ENCODE measurements at places on chromosomes 7 and 10. TPM values are rescaled to one million over a fixed set of nuclear protein-coding genes. Genes with fewer than 3 reads are reported as not detected.

GRCh38 chr7:104943502-104944343 lies 70.3 kb upstream of the KMT2E start:
- no peaks in the 10 kb centered on the region for H3K27me3 ChIP-seq
- H3K27ac ChIP-seq: peak overlapping the region; percentile 94
- no peak overlapping the region for H3K4me3 ChIP-seq
- DNase-seq: peak; percentile 71

DNA sequence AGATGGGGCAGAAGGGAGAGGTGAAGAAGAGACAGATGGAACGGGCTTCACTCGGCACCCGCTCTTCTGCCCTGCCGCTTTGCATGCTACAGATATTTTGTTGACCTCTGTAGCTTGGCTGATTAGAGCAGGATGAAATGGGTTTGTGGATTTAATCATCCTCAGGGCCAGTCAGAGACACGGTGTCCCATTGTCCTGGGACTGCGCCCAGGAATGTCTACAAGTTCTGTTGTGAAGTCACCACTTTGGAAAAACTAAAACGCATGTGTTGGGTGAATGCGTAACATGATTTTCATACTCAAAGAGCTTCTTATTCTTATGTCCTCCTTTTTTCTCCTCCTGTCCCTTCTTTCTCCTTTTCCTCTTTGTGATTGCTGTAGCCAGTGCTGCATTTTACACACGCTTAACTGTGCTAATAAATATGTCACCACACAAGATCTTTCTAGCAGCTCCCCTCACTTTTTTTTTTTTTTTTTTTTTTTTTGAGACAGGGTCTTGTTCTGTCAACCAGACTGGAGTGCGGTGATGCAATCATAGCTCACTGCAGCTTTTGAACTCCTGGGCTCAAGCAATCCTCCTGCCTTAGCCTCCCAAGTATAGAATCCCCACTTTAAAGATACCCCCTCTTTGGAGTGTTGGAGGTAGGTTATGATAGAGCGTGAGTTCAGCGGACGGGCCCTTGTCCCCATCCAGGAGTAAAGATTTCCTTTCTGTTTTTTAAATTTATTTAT lies 3.4 kb downstream of the CPA4 start:
- no peaks in the 10 kb centered on the region for H3K4me1 ChIP-seq
- H3K36me3 ChIP-seq: no peaks in the 10 kb centered on the region
- no peak overlapping the region for H3K4me3 ChIP-seq
- H3K27ac ChIP-seq: no peak overlapping the region

DNA sequence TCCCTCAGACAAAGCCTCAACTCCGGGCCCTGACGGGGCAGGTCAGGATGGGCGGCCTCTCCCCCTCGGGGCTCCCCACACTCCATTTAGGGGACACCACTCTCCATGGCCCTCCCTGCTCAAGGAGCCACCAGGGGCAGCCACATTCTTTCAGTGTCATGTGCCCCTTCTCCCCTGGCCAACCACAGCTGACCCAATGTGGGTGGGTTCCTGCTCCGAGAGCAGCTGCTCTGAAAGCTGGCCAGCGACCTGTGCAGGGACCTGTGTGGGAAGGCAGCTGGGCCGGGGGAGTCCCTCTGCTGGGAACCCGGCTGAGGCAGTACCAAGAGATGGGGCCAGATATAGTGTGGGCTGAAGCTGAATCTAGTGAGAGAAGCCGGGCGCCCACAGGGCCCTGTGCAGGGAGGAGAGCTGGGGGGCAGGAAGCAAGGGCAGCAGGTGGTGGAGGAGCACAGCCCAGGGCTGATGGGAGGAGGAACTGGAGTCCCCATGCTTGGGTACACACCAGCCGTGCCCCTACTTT lies 40.6 kb upstream of the NPFFR1 start:
- no peaks in the 10 kb centered on the region for H3K27me3 ChIP-seq
- no peaks in the 10 kb centered on the region for H3K36me3 ChIP-seq
- peak overlapping the region; percentile 30 for H3K27ac ChIP-seq

The SVIL gene
- total RNA-seq: 106 TPM

The HYAL4 gene
- total RNA-seq: not detected

DNA sequence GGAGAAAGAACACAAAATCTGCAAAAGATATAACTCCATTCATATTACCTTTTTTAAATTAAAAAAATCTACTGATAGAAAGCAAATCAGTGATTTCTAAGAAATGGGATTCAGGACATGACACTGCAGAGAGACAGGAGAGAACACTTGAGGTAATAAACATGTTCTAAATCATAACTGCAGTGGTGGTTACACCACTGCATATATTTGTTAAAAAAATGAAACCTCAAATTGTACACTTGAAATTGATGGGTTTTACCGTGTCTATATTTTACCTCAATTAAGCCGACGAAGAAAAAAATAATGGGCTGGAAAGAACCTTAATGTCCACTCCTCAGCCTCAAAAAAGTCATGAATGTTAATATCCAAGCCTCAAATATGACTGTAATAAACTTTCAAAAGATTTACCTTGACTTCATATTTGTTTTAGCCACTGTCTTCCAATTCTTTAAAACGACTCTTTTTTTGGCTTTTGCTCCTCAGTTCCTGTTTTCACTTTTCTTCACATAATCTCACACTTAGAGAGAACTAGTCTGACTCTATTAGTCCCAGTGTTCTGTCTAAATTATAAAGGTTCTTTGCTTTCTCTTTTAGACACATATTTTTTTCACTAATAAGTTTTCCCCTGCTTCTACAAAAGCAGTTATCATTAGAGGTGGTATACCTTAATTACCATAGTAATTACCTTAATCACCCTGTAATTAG lies 502.4 kb downstream of the GRM8 start:
- no peaks in the 10 kb centered on the region for H3K4me1 ChIP-seq
- H3K27me3 ChIP-seq: no peaks in the 10 kb centered on the region
- no peak overlapping the region for H3K4me3 ChIP-seq

The DKK1 gene
- 3.7 TPM for total RNA-seq

DNA sequence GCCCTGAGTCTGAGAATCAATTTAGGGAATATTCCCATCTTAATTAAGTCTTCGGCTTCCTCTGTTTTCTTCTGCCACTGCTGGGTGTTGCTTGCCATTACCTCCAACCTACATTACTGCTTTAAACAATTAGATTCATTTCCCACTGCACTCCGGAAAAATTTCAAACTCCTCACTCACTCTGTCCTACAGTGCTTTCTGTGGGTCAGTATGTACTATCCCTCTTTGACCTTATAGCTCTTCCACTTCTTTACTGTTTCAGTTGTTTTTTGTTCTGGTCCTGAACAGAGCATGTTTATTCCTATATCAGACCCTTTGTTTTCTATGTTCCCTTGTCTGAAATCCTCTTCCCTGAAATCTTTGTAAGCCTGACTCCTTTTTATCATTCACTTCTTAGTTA lies 160.6 kb downstream of the MAGI2 start:
- H3K4me1 ChIP-seq: no peaks in the 10 kb centered on the region
- DNase-seq: no peak
- no peak overlapping the region for H3K27ac ChIP-seq
- H3K27me3 ChIP-seq: no peaks in the 10 kb centered on the region

- H3K4me1 ChIP-seq: peaks cover 6% of the 10 kb centered on the region
- no peak overlapping the region for H3K4me3 ChIP-seq
- no peak overlapping the region for H3K27ac ChIP-seq
- H3K27me3 ChIP-seq: no peaks in the 10 kb centered on the region
- no peaks in the 10 kb centered on the region for H3K36me3 ChIP-seq
- DNase-seq: no peak
Observed at GRCh38 chr10:75096749-75097148, 14.7 kb upstream of the SAMD8 start.

The SPDYE16 gene
- total RNA-seq: 0.90 TPM

DNA sequence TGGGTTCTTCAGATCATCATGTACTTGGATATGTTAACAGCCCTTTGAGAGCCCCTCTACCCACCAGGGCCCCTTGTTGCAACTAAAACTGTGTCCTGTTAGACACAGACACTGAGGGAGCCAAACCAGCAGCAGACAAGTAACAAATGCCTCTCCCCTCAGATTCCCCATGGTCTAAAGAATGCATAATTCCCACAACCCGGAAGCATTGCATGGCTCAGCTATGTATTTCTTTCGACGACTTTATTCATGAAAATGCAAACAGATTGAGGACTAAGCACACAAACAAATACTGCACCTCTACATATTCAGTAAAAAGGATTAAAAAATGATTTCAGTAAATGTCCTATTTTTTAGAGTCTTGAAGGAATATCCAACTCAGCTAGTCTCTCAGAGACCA lies 70.1 kb upstream of the HECW1 start:
- H3K27me3 ChIP-seq: no peaks in the 10 kb centered on the region
- DNase-seq: no peak
- H3K27ac ChIP-seq: no peak overlapping the region
- H3K4me1 ChIP-seq: no peaks in the 10 kb centered on the region

The PTPRN2 gene
- 4.9 TPM for total RNA-seq

DNA sequence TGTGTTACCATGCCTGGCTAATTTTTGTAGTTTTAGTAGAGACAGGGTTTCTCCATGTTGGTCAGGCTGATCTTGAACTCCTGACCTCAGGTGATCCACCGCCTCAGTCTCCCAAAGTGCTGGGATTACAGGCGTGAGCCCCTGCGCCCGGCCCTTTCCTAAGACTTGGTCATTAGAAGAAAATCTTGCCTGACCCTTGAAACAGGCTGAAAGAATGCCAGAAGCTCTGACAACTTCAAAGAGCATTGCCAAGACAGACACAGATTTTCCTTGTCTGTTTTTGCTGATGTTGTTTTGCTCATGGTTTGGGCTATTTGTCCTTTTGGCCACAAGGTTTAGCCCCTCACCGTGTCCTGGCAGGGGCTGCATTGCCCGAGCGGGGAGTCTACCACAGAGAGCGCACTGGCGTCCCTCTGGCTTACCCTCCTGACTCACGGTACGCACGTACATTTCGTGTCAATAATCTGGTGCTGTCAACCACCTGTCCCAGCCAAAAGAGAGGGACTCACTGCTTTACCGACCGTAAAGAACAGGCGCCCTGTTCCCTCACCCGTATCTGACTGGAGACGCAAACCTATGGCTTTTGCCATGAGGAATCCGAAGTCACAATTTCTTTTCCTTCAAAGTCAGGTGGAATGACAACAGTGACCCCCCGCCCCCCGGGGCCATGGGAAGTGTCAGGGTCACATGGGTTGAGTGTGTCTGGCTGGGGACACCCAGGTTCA lies 10.1 kb upstream of the INPP5A start:
- no peak overlapping the region for H3K4me3 ChIP-seq
- DNase-seq: no peak
- no peaks in the 10 kb centered on the region for H3K27me3 ChIP-seq
- H3K36me3 ChIP-seq: no peaks in the 10 kb centered on the region

DNA sequence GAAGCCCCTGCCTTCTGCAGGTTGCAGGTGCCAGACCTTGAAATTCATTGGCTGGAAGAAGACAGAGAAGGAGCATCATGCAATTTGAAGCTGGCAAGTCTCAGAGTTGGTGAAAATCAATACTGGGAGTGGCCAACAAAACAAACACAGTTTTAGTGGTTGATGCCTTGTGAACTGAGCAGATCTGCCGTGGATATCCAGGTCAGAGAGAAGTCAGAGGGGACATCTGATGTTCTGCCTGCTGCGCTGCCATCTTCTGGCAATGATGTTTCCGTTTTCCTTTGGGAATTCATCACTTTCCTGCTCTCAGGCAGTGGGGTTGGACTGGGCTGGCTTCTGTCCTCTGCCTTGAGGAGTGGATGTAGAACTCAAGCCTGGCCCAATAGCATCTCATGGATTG lies 132.0 kb downstream of the RPS24 start:
- no peak overlapping the region for H3K4me3 ChIP-seq
- H3K4me1 ChIP-seq: no peaks in the 10 kb centered on the region
- DNase-seq: no peak

- no peak for DNase-seq
- H3K4me1 ChIP-seq: no peaks in the 10 kb centered on the region
- no peak overlapping the region for H3K27ac ChIP-seq
- H3K27me3 ChIP-seq: no peaks in the 10 kb centered on the region
- H3K4me3 ChIP-seq: no peak overlapping the region
Observed at GRCh38 chr7:125090596-125090995, 161.0 kb upstream of the POT1 start.

The COBL gene
- total RNA-seq: 29.2 TPM

- H3K36me3 ChIP-seq: no peaks in the 10 kb centered on the region
- no peak for DNase-seq
- H3K4me1 ChIP-seq: peaks cover 7% of the 10 kb centered on the region
- H3K4me3 ChIP-seq: no peak overlapping the region
- H3K27ac ChIP-seq: no peak overlapping the region
- no peaks in the 10 kb centered on the region for H3K27me3 ChIP-seq
Observed at GRCh38 chr7:42156291-42156865, 80.6 kb downstream of the GLI3 start.

- DNase-seq: no peak
- H3K27me3 ChIP-seq: no peaks in the 10 kb centered on the region
- no peaks in the 10 kb centered on the region for H3K4me1 ChIP-seq
Observed at GRCh38 chr10:108187408-108188012, 1023.0 kb upstream of the SORCS1 start.

DNA sequence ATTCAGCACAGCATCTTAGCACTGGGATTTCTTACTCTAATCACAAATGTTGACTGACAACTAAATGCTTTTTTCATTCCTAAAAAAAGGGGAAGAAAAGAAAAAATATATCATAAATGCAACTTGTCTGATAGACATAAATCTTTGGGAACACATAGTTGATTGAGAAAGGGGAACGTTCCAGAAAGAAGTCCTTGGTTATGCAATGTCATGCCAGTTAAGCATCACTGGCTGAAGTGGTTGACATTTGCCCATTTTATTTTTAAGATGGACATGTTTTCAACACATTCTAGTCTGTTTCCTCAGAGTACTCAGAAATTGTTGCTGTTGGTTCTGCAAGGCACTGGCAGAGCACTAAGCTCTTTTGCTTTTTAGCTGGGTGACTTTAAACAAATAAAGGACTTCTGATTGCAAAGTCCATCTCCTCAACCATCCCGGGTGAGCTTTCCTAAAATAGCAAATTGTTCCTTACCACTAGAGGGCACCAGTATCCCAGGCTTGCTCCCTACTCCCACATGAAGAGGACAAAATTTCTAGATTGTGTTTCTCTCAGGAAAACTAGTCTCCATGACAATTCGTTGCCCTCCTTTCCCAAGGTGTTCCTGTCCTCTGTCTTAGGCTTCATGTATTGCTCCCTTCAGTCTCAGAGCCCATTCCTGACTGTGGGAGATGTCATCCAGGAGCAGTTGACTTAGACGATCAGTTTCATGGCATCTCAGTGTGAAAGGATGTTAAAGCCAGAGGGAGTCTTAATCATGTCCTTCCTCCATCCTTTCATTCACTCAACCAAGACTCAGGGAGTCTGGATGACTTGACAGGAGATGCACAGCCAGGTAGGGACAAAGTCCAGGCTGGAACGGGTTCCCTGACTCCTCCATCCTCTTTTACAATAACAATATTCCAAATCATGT lies 23.9 kb downstream of the OPALIN start:
- peaks cover 7% of the 10 kb centered on the region for H3K27me3 ChIP-seq
- H3K4me3 ChIP-seq: no peak overlapping the region
- no peaks in the 10 kb centered on the region for H3K36me3 ChIP-seq
- H3K27ac ChIP-seq: no peak overlapping the region
- no peak for DNase-seq
- no peaks in the 10 kb centered on the region for H3K4me1 ChIP-seq
